ENCODE measurements at places on chromosomes 7 and 10.
A peak's percentile ranks its signal among the peaks of the same experiment; 100 is the strongest.

GRCh38 chr10:17233286-17233991, 5.4 kb downstream of the VIM start:
- peak; percentile 64 for DNase-seq

DNA sequence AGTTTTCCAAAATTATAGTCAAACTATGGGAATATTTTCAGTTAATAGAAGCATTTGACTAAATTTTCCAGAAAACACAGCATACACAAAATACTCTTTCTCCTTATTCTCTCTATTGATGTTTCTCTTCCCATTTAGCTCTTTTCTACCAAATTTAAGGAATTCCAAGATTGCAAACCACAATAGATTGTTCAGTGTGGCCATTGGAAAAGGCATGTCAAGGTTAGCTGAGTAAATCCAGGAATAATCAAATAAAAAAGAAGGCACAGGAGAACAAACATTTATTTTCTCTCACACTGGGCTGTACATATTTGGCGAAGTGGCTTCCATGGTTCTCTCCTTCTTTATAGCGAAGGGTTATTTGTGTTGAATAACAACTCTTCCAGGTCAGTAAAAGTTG, 117.3 kb downstream of the THSD7A start:
- peak; percentile 8 for DNase-seq

GRCh38 chr10:76631884-76632766, 1005.5 kb downstream of the KCNMA1 start:
- DNase-seq = peak; percentile 12

DNA sequence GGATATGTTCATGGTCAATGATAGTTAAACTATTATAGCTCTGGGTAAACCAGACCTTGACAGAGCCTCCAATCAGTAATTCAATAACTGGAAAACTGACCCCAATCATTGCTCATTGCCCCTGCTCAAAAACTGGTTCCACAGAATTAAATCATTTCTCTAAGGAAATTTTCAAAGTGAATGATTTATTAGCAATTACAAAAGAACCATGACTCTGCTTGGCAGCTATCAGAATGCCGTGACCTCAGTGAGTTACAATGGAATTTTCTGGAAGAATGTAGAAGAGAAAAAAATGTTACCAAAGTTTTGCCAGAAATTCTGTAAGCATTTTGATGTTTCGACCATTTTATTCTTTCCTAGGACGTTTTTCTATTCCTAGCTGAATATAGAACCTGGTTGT, 106.8 kb upstream of the APBB1IP start:
- DNase-seq = no peak

- peak; percentile 59 for DNase-seq
Observed at GRCh38 chr10:110528224-110528996, 30.7 kb downstream of the DUSP5 start.

DNA sequence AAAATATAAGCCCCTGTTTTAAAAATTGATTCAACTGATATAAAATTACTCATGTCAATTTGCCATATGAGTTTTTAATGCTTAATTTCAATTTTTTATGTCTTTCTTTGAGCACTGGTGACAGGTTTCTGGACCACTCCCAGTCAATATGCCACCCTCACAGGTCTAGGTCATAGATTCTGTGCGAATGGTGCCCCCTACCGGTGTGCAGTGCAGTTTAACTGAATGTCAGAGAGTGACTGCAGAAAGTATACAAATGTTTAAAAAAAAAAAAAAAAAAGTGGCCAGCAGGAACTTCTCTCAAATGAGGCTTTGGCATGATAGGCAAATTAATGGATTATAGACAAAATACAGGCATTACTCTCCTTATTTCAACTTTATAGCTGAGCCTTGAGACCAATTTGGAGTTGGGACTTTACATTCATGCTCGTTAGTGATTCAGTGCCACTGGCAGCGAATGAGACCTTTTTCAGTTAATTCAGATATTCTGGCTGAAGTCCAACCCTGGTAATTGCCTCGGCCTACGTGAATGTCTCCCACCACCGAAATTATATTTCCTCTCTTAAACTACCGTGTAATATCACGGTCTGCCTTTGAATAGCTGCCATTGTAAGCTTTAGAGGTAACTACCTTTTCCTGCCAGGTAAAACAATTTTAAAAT, 427.6 kb downstream of the PHTF2 start:
- peak; percentile 58 for DNase-seq

- no peak for DNase-seq
Observed at GRCh38 chr7:113392841-113393540, 274.6 kb upstream of the SMIM30 start.
